ENCODE measurements at places on chromosomes 13 and 19.

GRCh38 chr19:1252221-1252820, 3.9 kb downstream of the MIDN start:
- no peak for DNase-seq

DNA sequence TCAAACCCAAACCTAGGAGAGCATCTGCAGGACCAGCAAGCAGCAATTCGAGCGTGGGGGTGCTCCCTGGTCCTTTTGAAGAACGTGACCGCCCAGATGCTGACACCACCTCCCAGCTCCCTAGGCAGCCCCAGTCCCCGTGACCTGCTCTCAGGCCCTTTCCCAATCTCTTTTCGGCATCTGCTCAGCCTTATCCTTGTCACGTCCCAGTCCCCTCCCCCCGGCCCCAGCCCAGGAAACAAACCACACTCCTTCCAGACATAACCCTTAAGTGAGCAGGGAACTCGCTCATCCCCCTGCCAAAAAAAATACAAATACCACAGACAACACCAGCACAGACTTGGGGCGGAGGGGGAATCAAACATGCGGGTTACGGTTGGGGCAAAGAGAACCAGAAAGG, 3.3 kb downstream of the MLLT1 start:
- DNase-seq = no peak

GRCh38 chr13:105207572-105208293, 1327.7 kb downstream of the EFNB2 start:
- DNase-seq = no peak

DNA sequence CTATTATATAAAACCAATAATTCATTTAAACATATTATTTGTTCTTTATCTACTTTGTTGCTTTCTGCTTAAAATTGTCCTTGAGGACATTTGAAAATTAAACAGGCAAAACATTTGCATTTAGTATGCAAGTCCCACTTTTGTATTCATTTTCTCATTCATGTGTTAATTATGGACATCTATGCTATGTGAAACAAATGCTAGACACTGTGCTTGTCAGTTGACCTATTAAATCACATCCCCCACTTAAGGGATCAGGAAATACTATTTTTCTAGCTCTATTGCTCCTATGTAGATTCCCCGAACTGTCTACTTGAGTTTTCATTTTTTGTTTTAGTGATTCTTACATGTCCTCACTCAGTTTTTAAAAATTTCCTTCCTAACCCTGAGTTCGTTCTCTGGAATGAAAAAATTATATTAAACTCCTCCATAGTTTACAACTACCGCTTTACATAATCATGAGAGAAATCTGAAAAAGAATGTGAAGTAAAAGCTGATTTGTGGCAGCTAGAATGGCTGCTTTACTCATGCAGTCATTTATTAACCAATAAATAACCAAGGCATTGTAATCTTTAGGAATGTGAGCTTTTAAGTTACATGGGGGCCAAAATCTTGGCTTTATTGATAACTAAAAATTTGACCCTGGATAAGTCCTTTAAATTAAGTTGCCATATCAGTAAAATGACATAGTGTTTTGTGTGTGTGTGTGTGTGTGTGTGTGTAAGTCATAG, 188.5 kb downstream of the LIG4 start:
- DNase-seq = no peak

DNA sequence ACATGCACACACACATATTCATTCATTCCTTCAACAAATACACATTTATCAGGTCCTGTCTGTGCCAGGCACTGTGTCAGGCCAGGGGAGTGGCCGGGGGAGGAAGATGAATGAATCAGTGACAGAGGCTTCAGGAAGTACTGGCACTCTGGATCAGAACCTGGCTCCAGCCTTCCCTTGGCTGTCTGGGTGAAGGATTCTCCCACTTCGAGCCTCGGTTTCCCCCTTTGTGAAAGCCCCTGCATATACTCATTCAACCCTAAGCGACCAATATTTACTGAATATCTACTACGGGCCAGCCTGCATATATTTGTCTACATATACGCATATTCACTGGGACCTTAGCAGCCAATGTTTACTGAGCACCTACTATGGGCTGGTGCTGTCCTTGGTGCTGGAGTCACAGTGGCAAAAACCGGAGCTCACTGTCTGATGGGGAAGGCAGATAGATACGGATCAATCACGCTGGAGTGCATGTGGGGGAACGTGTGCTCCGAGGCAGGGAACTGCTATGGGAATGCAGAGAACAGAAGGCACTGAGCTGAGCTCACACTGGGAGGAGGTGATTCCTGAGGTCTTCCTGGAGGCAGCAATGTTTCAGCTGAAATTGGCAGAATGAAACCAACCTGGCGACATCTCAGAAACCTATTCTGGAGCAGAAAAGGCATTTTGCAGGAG, 636 bp upstream of the ZNF579 start:
- no peak for DNase-seq

GRCh38 chr13:107466326-107467099, 748.8 kb downstream of the LIG4 start:
- no peak for DNase-seq

- DNase-seq = no peak
Measured at GRCh38 chr13:80040196-80040980, 300.5 kb downstream of the SPRY2 start.

DNA sequence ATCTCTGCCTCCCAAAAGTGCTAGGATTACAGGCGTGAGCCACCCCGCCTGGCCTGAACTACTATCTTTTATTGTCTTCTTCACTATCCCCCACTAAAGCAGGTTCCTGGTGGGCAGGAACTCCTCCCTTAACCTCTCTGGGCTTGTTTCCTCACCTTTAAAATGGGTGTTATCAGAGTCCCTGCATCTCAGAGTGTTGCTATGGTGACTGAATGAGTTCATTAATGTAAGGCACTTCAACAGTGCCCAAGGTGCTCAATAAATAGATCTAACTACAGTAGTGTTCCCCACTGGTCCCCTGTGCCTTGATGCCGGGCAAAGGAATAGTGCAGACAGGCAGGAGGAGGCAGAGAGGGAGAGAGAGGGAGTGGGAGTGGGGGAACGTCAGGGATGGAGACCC, 20.5 kb downstream of the CCDC97 start:
- DNase-seq = no peak

- DNase-seq = peak; percentile 77
Measured at GRCh38 chr19:1470305-1471009, 8.6 kb downstream of the C19orf25 start.

GRCh38 chr19:48363500-48363809, 285 bp downstream of the TMEM143 start:
- no peak for DNase-seq

DNA sequence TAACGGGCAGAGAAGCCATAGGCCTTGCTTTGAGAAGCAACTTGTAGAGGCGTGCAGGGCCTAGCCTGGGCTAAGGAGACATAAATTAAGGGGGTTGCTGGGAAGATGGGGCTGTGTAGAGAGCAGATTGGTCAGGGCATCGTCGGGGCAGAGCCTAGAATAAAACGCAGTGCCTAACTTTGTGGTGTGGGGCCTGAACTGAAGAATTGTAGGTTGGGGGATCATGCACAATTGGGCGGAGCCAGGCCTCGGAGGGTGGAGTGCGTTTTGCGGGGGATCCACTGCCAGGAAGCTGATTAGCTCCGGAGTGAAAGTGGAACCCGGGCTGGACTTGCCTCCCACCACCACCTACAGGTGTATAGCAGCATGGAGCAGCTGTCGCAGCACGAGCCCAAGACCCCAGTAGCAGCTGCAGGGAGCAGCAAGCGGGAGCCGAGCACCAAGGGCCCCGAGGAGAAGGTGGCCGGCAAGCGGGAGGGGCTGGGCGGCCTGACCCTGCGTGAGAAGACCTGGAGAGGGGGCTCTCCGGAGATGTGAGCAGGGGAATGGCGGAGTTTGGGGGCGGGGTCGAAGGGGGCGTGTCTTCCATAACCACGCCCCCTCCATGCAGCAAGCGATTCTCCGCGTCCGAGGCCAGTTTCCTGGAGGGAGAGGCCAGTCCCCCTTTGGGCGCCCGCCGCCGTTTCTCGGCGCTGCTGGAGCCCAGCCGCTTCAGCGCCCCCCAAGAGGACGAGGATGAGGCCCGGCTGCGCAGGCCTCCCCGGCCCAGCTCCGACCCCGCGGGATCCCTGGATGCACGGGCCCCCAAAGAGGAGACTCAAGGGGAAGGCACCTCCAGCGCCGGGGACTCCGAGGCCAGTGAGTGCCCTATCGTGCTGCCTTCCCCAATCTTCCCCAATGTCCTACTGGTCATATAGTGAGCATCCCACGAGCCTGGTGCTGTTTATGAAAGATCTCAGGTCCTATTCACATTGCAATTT, 13.8 kb downstream of the DNASE2 start:
- DNase-seq = no peak

- no peak for DNase-seq
Measured at GRCh38 chr13:40564342-40565001, 102.0 kb downstream of the FOXO1 start.

DNA sequence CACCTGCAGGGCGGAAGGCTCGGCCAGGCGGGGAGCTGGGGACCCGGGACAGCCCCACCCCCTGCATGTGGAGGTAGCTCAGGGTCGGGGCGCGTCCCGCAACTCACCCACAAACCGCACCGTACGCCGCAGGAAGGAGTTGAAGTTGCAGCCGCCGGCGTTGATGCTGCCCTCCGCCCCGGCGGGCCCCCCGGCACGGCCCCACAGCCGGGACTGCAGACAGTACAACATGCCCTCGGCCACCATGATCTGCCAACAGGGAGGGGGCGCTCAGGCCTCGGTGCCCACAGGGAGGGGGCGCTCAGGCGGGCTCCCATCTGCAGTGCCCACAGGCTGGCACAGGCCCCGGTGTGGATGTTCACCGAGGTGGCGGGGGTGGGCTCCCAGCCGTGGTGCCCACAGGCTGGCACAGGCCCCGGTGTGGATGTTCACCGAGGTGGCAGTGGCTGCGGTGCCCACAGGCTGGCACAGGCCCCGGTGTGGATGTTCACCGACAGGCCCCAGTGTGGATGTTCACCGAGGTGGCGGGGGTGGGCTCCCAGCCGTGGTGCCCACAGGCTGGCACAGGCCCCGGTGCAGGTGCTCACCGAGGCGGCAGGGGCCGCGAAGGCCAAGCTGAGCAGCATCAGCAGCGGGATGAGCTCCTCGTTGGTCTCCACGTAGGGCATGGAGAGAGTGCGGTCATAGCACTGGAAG, 6.5 kb downstream of the PLPPR3 start:
- DNase-seq = no peak

- DNase-seq = no peak
Measured at GRCh38 chr19:14439014-14439413, 5.9 kb downstream of the PKN1 start.

GRCh38 chr13:98033277-98034247, 80.1 kb downstream of the IPO5 start:
- no peak for DNase-seq

GRCh38 chr13:43266936-43267615, 243.7 kb downstream of the DNAJC15 start:
- no peak for DNase-seq

- DNase-seq = no peak
Measured at GRCh38 chr13:110797230-110797877, 83.9 kb downstream of the ING1 start.

DNA sequence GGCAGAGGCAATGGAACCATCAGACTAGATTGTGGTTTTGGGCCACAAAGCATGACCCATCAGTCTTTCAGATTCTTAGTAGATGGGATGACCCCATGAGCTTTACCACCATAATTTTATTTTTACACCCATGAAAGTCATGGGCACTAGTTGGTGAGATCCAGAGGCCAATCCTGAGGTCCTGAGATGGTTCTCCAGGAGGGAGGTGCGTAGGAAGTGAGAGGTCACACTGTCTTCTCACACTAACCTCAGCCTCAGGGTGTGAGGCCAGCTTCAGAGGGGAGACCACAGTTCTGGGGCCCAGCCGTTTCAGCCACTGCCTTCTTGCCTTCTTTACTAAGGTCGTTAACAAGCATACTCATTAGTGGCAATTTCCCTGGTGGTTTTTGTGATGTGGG, 106.4 kb downstream of the AKAP11 start:
- DNase-seq = no peak

DNA sequence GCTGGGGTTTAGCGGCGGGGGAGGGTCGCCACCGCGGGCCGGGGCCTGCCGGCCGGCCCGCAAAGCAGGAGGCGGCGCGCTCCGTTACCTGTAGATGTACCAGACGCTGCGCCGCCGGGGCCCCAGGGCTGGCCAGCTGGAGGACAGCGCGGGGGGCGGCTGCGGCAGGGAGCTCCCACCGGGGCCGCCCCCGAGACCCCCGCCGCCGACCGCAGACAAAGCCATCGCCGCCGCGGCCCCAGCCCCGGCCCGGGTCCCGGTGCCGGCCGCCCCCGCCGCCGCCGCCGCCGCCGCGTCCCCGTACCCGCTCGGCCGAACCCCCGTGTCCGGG, 24.8 kb downstream of the SHANK1 start:
- no peak for DNase-seq

DNA sequence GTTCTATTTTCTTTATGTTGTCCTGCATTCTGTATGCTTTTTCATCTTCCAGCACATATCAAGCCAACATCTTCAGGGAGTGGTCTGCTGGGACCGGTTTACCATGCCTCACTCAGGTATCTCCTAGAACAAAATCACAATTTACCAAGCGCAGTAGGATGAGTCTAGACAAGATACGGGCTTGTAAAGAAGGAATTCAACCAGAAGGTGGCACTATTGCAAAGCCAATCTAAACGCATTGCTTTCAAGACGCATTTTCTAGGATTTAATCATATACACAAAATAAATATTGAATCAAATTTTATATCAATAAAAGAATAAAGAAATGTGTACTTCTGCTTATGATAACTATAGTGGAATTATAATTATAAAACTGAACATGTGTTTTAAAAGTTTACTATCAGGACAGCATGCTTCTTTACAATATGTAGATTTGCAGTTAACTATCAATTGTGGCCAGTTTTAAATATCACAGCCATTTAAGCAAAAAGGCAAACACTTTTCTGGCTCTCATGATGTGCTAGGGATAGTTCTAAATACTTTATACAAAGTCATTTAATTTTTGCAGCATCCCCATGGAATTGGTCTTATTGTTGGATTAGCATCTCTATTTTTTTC, 16.1 kb upstream of the TPP2 start:
- peak; percentile 41 for DNase-seq

- no peak for DNase-seq
Measured at GRCh38 chr13:22009937-22010336, 339.1 kb downstream of the FGF9 start.

DNA sequence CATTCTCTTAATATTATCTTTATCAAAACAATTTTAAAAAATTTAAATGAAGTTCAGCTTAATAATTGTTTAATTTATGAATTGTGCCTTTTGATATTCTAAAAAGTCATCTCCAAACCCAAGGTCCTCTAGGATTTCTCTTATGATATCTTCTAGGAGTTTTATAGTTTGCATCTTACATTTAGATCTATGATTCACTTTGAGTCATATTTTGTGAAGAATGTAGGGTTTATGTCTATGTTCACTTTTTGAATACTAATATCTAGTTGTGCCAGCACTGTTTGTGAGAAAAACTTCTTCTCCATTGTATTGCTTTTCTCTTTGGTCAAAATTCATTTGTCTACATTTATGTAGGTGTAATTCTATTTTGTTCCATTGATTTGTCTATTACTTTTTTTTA, 1068.4 kb upstream of the SPRY2 start:
- no peak for DNase-seq

DNA sequence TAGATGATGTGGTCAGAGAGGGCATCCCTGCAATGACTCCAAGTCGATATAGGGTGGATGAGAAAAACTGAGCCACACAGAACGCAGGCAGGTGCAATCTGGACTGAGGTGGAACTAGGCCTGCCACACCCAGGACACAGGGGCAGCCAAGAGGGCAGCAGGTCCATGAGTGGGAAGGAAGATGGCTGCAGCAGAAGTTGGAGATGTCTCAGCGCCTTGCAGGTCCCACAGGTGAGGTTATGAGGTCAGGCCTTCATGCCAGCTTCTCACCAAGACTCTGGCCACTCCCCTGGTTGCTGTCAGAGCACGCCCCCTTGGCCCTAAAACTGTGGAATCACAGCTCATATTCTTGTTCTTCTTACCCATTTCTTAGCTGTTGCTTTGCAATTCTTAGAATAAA, 147.7 kb upstream of the VSTM2B start:
- DNase-seq = no peak

All from NCI-H2171 (cell line).